ENCODE measurements at places on chromosomes 12 and 14.

- DNase-seq = no peak
Measured at GRCh38 chr14:82190742-82191141, 657.1 kb upstream of the SEL1L start.

- peak; percentile 81 for DNase-seq
Measured at GRCh38 chr14:65422088-65422834, 9.7 kb downstream of the FUT8 start.

DNA sequence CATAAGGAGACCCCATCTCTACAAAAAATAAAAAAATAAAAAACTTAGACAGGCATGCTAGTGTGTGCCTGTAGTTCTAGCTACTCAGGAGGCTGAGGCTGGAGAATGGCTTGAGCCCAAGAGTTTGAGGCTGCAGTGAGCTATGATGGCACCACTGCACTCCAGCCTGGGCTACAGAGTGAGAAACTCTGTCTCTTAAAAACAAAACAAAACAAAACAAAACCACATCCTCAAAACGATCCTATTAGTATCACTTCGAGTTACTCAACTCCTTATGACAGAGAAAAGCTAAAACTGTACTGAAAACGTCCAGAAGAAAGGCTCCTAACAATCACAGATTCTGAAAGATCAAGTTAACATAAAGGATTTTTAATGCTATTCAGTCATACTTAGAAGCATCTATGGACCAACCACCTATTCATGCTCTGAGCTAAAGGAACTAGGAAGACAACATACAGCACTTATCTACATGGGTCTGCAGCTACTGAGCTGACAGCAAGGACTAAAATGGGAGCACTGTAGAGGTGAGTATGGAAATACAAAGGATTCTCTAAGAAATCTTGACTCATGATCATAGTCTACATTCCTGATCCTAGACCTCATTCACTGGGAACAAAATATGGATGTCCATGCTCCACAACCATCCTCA, 75.3 kb upstream of the DUSP6 start:
- peak; percentile 32 for DNase-seq

DNA sequence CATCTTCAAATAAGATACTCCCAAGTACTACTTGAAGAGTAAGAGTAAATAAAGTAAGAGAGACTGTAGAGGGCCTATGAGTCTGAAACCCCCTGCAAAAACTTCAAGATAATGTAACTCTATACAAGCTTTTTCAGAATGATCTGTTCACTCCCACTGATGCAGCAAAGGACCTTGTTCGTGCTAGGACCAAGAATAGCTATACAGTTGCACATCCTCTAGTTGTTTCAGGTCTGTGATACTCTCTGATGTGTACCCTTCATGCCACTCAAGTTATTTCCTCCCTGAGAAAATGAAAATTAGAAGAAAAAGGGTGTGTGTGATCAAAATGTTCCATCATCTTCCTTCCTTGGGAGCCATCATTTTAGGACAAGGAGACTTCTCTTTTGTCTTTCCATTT, 204.4 kb downstream of the ALX1 start:
- no peak for DNase-seq

DNA sequence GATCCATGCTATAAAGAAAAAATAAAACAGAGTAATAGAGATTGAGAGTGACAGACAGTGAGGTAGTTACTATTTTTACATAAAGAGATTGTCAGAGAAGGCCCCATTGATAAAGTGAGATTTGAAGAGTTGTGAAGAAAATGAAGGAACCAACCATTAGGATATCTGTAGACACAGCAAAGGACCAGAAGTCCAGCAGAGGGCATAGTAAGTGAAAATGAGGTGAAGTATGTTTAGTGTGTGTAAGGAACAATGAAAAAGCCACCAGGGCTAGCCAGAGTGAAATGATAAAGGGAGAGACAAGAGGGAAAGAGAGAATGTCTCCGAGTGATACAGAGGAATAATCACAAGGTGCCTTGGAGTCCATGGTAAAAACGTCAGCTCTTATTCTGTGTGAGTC, 411.0 kb downstream of the NELL2 start:
- peak; percentile 43 for DNase-seq

DNA sequence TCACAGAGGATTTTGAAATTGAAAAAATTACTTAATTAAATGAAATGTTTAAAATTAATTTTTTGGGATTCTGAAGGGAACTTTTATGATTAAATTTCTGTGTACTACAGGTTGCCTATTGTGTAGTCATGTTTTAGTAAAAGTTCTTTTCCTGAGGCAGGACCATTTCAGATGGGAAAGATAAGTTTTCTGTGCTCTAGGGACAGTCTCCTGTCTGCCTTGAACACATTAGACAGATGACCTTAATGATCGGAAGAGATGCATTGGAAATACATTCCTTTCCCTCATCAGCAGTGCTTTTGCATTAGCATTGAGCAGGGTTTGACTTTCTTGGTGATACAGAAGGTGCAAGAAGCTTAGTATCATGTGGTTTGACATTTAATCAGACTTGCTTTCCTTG, 28.1 kb downstream of the CRADD start:
- no peak for DNase-seq

DNA sequence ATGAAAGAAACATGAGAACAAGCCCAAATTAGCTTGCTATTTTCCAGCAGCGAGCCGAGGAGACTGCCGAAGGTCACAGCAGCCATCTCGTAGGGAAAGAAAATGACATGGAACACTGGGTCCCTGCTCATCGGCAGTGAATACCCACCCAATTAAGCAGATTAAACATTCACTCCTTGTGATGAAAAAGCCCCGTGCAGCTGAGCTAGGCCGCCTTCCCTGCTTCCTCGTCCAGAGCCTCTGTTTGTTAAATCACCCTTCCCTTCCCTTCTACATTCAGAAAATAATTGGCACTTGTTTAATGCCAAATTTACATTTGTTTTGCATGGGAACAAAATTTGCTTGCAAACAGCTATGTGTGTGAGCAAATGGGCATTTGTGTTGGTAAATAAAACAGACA, 342.5 kb downstream of the RMST start:
- DNase-seq = no peak

- peak; percentile 73 for DNase-seq
Measured at GRCh38 chr12:130761537-130762318, 45.6 kb upstream of the RIMBP2 start.

DNA sequence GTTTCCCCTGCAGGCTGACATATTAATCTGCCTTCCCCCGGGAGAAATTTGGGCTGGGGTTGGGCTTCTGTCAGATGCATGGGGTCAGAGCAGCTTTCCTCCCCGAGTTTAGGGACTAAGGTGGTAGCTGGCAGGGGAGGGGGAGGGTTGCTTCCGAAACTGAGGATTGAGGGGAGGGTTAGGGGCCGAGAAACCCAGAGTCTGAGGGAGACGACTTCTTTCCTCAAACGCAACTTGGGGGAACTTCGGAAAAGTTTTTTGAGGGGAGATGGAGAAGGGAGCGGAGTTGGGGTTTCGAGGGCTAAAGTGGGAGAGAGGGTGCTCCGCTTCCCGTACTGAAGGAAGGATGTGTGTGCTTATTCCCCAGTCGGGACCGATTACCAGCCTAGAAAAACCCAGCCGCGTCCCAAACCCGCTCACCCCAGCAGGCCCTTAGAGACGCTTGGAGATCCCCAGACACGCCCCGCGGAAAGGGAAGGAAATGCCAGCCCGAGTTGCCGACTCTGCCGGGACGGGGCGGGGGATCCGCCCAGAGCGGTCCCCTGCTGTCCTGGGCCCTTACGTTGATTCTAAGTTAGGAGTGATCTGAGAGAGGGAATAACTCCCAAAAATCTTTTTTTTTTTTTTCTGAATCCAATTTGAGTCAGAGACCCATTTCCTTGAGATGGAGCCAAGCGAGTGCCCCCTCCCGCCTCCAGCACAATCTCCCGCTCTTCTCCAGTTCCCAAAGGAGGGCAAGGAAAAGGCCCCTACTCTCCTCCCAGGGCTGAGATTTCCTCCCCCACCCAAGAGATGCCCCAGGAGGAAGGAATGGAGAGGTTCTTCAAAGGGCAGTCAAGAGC, 61.9 kb downstream of the SMUG1 start:
- no peak for DNase-seq

GRCh38 chr14:93343266-93343665, 3.7 kb upstream of the COX8C start:
- DNase-seq = peak; percentile 52

GRCh38 chr14:79293482-79294177, 917.7 kb downstream of the DIO2 start:
- DNase-seq = no peak

- DNase-seq = peak; percentile 78
Measured at GRCh38 chr14:75831455-75831854, 150.3 kb downstream of the TGFB3 start.

DNA sequence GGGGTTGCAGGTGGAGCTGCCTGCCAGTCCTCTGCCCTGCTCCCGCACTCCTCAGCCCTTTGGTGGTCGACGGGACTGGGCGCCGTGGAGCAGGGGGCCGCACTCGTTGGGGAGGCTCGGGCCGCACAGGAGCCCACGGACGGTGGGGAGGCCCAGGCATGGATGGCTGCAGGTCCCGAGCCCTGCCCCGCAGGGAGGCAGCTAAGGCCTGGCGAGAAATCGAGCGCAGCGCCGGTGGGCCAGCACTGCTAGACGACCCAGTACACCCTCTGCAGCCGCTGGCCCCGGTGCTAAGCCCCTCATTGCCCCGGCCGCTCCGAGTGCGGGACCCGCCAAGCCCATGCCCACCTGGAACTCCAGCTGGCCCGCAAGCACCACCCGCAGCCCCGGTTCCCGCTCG, 221.8 kb downstream of the BTG1 start:
- DNase-seq = no peak

- DNase-seq = no peak
Measured at GRCh38 chr12:11701433-11701832, 52.0 kb downstream of the ETV6 start.

- DNase-seq = no peak
Measured at GRCh38 chr12:116864371-116865160, 16.7 kb downstream of the HRK start.

- peak; percentile 41 for DNase-seq
Measured at GRCh38 chr12:123937707-123938591, 34.7 kb downstream of the CCDC92 start.

DNA sequence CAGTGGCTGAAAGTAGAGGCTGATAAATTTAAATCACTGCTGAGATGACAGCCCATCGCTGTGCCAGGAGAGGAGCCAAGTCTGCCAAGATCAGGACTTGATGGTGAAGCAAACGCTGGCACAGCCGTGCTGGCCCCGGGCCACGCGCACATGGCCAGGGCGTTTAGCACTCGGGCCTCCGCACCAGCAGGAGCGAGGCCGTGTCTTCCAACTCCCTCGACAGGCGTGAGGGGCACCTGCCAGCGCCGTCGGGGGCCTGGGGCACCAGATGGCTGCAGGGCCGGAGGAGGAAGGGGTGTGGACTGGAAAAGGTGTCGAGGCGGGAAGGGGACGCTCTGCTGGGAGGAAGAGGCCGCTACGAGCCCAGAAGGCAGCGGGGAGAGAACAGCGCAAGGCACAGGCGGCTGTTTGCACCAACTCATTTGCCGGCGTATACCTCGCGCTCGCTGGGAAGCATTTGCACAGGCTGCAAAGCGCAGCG, 29.5 kb downstream of the RIMBP2 start:
- DNase-seq = no peak

DNA sequence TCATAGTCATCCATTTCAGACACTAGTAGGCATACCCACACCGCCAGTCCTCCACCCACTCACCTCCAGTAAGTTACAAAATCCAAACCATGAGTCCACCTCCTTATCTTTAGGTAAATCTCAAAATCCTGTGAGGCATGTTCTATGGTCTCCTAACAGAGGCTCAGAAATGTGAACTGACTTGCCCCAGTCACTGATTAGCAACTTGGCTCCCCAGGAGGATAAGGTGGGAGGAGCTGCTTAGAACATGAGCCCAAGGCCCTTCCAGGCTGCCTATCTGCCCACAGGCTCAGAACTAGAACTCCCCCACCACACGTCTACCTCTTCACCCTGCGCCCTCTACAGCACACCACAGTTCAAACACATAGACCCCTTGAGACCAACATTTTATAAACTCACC, 19.9 kb downstream of the SETD3 start:
- DNase-seq = peak; percentile 81

DNA sequence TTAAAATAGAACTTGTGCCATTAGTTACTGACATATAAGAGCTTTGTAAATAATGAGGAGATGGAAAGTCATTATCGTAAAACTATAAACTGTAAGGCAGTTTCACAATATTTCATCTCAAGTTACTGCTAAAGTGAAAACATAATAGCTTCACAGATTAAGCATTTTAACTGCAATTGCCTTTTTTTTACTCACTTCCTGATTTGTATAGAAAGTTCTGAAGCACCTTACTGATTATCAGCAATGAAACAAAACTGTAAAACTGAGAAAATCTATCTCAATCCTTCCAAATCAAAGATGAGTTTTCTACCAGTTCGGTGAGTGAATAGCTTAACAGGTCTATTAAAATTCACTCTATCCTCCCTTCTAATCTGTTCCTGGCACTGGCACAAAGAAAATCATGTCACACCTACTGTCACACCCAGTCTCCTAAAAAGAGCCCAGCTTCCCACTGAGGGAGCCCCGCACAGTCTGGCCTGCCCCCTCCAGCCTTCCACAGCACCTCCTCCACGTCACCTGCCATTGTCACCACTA, 161.4 kb upstream of the ABCD2 start:
- DNase-seq = peak; percentile 13
